Stimulated activated CD4-positive, alpha-beta T cell treated with anti-CD3 and anti-CD28 coated beads, TNF-alpha, amount 100 ng/mL, for 4 hours (primary cell): ENCODE measurements at places on chromosomes 13 and 19.

GRCh38 chr19:41753936-41754529, 1.3 kb upstream of the CEACAM6 start:
- DNase-seq: peak; percentile 43

DNA sequence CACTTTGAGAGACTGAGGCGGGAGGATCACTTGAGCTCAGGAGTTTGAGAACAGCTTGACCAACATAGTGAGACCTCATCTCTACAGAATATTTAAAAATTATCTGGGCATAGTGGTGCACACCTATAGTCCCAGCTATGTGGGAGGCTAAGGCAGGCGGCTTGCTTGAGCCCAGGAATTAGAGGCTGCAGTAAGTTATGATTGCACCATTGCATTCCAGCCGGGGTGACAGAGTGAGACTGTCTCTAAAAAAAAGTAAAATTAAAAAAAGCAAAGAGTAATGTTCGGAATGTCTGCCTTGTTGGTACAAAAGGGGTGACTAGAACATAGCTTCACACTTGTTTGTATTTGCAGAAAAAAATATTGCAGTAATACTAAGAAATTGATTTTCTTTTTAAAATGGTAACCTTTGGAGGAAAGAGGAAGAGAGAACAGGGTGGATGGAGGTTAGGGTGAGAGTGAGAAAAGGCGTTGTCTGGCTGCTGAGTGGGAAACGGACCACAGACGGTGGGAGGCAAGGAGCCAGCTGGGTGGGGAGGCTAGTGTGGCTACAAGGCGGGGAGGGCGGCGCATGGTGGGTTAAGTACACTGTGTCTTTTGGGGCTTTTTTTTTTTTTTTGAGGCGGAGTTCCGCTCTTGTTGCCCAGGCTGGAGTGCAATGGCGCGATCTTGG, 10.2 kb downstream of the PPP1R14A start:
- no peak for DNase-seq

GRCh38 chr13:45331123-45331619, 9.8 kb downstream of the TPT1 start:
- DNase-seq: no peak

- DNase-seq: no peak
These were observed 108.6 kb downstream of the TNFRSF19 start for GRCh38 chr13:23678795-23679194.

GRCh38 chr19:51529301-51529700, 2.2 kb downstream of the SIGLEC6 start:
- DNase-seq: no peak

DNA sequence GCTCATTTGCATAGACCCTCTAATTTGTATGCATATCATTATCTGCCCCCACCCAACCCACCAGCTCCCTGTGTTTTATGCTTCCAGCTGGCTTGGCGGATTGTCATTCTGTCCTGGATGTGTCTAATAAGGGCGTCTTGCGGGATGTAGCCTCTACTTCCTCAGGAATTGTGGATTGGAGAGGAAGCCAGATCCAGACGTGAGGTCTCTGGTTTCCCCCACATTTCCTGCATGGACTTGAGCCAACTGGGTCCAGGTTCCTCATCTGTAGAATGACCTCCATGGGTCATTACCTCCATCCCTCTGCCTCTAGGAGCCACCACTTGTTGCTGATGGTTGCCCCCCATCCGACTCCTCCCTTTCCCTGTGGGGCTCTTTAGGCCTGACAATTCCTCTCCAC, 7.3 kb downstream of the TNFSF14 start:
- no peak for DNase-seq

DNA sequence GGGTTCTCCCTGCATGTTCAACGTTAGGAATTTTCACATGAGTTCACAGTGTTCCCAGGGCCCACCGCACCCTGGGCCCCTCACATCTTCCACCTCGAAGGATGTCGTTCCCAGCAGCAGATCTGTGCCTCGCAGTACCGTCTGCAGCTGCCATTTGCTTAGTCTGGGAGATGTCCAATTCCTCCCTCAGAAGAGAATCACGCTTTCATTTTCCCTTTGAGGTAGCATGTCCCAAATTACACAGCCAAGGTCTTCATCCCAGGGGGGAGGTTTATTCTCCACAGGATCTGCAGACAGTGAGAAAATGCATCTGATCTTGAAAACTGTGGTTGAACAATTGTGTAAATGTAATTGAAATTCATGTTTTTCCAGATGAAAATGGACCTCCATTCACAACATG, 150.2 kb downstream of the DCT start:
- DNase-seq: no peak

GRCh38 chr13:110416131-110417025, 109.3 kb downstream of the COL4A2 start:
- DNase-seq: no peak

GRCh38 chr13:99378985-99379733, 72.0 kb upstream of the GPR183 start:
- no peak for DNase-seq

DNA sequence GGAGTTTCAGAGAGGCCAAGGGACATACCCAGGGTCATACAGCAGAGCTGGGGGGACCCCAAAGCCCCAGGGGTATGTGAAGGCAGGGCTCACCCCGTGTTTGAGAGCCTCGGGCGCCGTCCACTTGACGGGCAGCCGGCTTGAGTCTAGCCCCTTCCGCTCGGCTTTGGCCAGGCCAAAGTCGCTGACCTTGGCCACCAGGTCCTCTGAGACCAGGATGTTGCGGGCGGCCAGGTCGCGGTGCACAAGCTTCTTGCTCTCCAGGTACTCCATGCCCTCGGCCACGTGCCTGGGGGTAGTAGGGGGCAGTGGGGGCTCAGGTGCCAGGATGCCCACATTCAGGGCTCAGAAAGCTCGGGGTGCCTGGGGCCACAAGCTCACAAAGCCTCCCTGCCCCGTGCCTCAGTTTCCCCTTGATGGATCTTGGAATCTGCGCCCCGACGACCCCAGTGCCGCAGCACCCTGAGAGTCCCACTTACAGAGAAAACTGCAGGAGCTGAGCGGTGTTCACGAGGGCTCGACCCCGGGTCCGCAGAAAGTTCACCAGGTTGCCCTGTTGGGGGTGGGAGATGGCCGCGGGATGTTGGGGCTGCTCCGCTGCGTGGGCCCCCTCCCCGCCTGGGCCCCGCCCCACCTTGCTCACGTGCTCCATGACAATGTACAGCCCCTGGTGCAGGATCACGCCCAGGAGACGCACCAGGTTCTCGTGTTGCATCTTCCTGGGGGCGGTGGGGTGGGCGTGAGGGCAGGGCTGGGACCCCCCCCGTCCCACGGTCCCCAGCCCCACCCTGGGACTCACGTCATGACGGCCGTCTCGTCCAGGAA, 7.1 kb downstream of the MATK start:
- no peak for DNase-seq

DNA sequence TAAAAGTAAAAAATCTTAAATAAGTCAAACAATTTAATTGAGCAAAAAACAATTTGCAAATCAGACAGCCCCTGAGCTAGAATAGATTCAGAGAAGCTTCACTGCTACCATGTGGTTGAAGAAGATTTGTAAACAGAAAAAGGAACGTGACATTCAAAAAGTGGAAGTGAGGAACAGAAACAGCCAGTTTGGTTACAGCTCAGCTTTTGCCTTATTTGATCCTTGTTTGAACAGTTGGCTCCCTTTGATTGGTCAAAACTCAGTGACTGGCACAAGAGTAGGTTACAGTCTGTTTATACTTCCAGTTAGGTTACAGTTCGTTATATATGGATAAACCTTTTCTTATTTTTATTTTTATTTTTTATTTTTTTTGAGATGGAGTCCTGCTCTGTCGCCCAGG, 5.8 kb downstream of the ZNF221 start:
- no peak for DNase-seq

- no peak for DNase-seq
These were observed 36.1 kb upstream of the USPL1 start for GRCh38 chr13:30581582-30581981.

GRCh38 chr13:93987458-93987857, 492.0 kb downstream of the DCT start:
- no peak for DNase-seq

- no peak for DNase-seq
These were observed 99.4 kb downstream of the WASF3 start for GRCh38 chr13:26656919-26657318.

- peak; percentile 9 for DNase-seq
These were observed 6.3 kb downstream of the ARGLU1 start for GRCh38 chr13:106561551-106562170.

GRCh38 chr13:39895254-39895653, 239.8 kb downstream of the COG6 start:
- DNase-seq: no peak

DNA sequence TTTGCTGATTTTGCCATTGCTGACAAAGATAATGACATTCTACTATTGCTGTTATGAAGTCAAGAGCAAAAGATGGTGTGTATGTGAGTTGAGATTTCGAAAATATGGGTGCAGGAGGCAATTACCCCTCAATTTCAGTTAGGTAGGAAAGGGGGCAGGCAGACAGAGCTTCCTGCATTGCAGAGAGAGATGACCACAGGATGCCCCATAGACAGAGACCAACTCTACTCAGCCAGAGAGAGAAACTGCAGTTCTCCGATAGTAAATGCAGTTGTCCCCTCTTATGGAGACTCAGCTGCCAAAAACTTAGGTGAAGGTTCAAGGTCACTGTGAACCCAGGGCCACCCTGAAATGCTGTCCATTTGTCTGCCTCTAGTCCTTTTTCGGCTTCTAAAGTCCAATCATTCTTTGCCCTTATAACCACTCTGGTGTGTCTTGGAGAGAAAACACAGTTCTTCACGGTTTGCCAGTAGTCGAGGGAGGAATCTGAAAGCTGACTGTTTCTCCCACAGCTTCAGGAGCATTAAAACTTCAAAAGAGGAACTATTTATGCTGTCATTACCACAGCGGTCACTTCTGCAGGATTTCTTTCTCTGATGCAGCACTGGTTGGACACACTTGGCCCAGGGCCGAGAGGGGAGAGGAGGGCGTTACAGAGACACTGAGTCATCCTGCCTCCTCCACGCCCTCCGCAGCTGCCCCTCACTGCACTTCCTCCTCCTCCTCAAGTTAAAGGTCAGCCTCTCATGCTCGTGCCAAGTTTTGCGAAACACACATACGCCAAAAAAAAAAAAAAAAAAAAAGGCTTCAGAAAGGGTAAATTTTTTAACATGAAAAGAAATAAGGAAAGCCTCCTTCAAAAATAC, 264.3 kb downstream of the FOXO1 start:
- DNase-seq: no peak

GRCh38 chr19:39410017-39410830, 2.2 kb upstream of the PLEKHG2 start:
- peak; percentile 41 for DNase-seq

DNA sequence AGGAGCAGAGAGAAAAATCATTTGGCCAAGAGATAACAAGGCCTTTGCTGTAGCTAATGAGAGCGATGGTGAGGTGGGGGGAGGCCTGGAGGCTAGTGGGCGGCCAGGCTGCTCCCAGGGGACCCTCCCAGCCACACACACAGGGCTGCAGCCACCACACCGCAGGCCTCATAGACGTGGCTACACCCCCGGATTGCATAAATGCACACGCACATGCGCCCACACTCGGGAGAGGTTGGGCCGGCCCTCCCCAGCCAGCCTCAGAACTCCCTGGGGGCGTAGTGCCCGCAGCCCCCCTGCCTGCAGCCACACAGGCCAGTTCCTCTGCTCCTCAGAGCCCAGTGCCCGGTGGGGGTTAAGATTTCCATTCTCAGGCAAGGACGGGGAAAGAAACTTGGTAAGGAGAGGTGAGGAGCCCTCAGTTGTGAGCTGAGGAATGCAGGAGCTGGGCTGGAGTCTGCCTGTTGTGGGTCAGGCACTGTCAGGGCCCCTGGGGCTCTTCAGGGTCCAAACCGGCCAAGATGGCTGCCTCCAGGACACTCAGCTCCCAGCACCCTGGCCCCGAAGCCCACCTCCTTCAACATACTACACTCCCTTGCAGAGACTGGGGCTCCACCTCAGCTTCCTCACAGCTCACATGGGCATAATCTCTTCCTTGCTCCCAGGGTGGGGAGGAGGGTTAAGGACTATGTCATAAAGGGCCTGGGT, 8.0 kb downstream of the PTH2 start:
- no peak for DNase-seq

- no peak for DNase-seq
These were observed 8.7 kb upstream of the GGACT start for GRCh38 chr13:100597253-100597652.
